Astrocyte (in vitro differentiated cells and primary cell): ENCODE measurements at places on chromosomes 3 and 15. TPM values are rescaled to one million over a fixed set of nuclear protein-coding genes. Genes with fewer than 3 reads are reported as not detected.

GRCh38 chr3:30795176-30795575 is 99.3 kb downstream of the GADL1 start:
- no peaks in the 10 kb centered on the region for H3K27me3 ChIP-seq
- no peak overlapping the region for H3K27ac ChIP-seq
- H3K4me3 ChIP-seq, result no peak overlapping the region
- H3K4me1 ChIP-seq, result no peaks in the 10 kb centered on the region
- DNase-seq, result peak; percentile 10

The TRPM1 gene
- not detected in 2 replicates for total RNA-seq

GRCh38 chr3:101695779-101696372 is 9.4 kb upstream of the RPL24 start:
- no peaks in the 10 kb centered on the region for H3K4me1 ChIP-seq
- H3K27ac ChIP-seq, result no peak overlapping the region
- H3K36me3 ChIP-seq, result no peaks in the 10 kb centered on the region
- no peaks in the 10 kb centered on the region for H3K27me3 ChIP-seq

The FEZF2 gene
- not detected in 2 replicates for total RNA-seq

DNA sequence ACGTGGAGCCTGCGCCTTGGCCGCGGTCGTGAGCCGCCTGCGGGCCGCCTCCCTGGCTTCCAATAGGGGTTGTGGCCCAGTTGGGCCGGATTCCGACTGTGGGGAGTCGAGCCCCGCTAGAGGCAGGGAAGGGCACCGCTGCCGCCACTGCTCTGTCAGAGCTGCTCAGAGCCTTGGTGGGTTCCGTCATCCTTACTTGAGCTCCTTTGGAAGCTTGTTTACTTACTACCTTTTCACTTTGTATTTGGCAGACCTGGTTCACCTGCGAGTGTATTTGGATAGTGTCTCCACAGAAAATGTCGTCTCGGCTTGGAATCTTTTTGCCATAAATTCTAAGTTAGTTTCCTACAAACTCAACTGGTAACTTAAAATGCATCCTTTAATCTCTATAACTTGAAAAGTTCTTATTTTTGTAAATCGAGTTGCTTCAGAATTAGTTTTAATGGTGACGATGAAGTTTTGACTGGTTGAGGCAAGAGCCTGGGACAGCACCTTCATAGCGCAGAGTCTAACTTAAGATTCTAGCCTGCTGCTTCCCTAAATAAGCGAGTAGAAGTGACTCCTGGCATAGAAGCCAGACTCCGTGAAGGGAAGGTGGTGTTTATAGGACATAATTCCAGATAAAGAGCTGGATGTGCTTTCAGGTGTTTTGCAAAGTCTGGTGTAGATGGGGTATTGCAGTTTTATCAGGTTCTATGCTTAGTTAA is 800 bp downstream of the DAG1 start:
- peak overlapping the region; percentile 76 for H3K27ac ChIP-seq
- peaks cover 22% of the 10 kb centered on the region for H3K4me1 ChIP-seq
- peak overlapping the region; percentile 91 for H3K4me3 ChIP-seq
- H3K36me3 ChIP-seq, result no peaks in the 10 kb centered on the region
- no peaks in the 10 kb centered on the region for H3K27me3 ChIP-seq

DNA sequence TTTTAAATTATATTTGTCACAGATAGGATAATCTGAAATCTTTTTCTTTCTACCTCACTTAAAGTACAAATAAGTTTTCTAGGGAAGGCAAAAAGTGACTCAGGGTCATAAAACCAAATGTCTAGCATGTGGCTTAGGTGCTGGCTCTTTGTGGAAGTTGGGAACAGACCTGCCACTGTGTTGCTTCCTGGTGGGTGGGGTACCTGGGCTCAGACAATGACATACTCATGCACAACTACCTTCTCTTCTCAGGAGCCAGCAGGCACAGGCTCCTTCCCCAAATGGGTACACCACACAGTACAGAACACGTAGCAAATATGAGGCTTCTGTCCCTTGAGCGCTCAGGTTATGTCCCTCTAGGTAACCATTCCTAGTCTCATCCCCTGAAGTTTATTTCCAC is 40.1 kb upstream of the MUC13 start:
- H3K4me1 ChIP-seq, result no peaks in the 10 kb centered on the region
- no peak overlapping the region for H3K27ac ChIP-seq
- H3K36me3 ChIP-seq, result peaks cover 45% of the 10 kb centered on the region
- H3K4me3 ChIP-seq, result no peak overlapping the region
- DNase-seq, result no peak

The SI gene
- total RNA-seq, result not detected in 2 replicates

- peak; percentile 62 for DNase-seq
- H3K4me1 ChIP-seq, result peaks cover 8% of the 10 kb centered on the region
- H3K36me3 ChIP-seq, result no peaks in the 10 kb centered on the region
- H3K27ac ChIP-seq, result no peak overlapping the region
- no peak overlapping the region for H3K4me3 ChIP-seq
- H3K27me3 ChIP-seq, result no peaks in the 10 kb centered on the region
These were observed 33.8 kb downstream of the GLCE start for GRCh38 chr15:69194025-69194827.

GRCh38 chr3:57019057-57019456 is 41.4 kb upstream of the SPATA12 start:
- no peak overlapping the region for H3K4me3 ChIP-seq
- H3K36me3 ChIP-seq, result no peaks in the 10 kb centered on the region
- no peaks in the 10 kb centered on the region for H3K27me3 ChIP-seq
- no peak overlapping the region for H3K27ac ChIP-seq

The NOX5 gene
- total RNA-seq, result 0.09 and 0.14 TPM in 2 replicates

- no peak overlapping the region for H3K27ac ChIP-seq
- H3K4me1 ChIP-seq, result no peaks in the 10 kb centered on the region
- H3K27me3 ChIP-seq, result no peaks in the 10 kb centered on the region
- H3K4me3 ChIP-seq, result no peak overlapping the region
- no peaks in the 10 kb centered on the region for H3K36me3 ChIP-seq
These were observed 54.2 kb upstream of the SEMA6D start for GRCh38 chr15:47663101-47663500.

The UQCC5 gene
- 22.9 and 26.0 TPM in 2 replicates for total RNA-seq

The COL7A1 gene
- total RNA-seq, result 25.8 and 28.7 TPM in 2 replicates

DNA sequence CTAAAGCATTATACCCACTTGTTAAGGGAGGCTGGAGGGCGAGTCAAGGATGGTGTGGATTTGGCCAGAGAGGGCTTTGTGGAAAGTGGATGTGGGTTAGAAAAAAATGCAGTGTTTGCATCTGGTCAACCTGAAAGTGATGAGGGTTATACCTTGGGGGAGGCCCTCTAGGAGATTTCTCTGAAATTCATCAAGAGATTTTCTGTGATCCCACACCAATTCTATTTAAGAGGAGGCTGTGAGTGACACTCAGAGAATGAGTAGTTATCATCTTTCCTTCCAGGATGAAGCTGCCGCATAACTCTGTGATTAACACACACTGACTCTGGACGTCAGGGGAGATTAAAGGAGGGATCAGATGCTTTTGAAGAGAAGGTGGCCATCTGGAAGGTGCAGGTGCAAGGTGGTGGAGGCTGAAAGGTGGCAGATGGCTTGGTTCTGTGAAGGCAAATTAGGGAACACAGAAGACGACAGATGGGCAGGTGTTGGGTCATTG is 54.8 kb downstream of the ANAPC13 start:
- no peak overlapping the region for H3K27ac ChIP-seq
- H3K36me3 ChIP-seq, result no peaks in the 10 kb centered on the region
- DNase-seq, result peak; percentile 55
- H3K27me3 ChIP-seq, result no peaks in the 10 kb centered on the region

DNA sequence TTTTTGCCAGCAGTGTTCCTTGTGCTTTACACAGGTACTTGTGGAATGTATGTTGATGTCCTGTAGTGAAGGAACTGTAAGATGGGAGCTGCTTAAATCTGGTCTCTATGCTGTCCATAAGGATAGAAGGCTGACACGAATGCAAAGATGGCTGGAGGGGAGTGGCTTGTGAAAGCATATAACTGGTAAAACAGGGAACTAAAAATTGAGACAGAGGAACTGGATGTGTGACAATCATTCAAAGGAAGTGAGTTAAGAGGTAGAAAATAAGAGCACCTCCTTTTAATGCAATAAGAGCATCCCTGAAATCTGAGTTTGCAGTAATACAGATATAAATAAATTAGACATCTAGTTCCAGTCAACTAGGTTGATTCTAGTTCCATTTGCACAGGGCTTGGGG is 35.2 kb downstream of the RNF13 start:
- H3K4me3 ChIP-seq, result no peak overlapping the region
- H3K27ac ChIP-seq, result no peak overlapping the region
- no peak for DNase-seq

The NR2F2 gene
- 59.0 and 75.8 TPM in 2 replicates for total RNA-seq

The RETNLB gene
- total RNA-seq, result not detected in 2 replicates

- no peak overlapping the region for H3K27ac ChIP-seq
- no peaks in the 10 kb centered on the region for H3K27me3 ChIP-seq
- H3K4me3 ChIP-seq, result no peak overlapping the region
- peaks cover 17% of the 10 kb centered on the region for H3K4me1 ChIP-seq
- H3K36me3 ChIP-seq, result no peaks in the 10 kb centered on the region
These were observed 13.4 kb downstream of the TCF12 start for GRCh38 chr15:56931639-56932508.
